Stimulated activated CD8-positive, alpha-beta memory T cell treated with anti-CD3 and anti-CD28 coated beads, Interleukin-2, amount 100 ng/mL, for 1 hour (primary cell): ENCODE measurements at places on chromosomes 3 and 15.

DNA sequence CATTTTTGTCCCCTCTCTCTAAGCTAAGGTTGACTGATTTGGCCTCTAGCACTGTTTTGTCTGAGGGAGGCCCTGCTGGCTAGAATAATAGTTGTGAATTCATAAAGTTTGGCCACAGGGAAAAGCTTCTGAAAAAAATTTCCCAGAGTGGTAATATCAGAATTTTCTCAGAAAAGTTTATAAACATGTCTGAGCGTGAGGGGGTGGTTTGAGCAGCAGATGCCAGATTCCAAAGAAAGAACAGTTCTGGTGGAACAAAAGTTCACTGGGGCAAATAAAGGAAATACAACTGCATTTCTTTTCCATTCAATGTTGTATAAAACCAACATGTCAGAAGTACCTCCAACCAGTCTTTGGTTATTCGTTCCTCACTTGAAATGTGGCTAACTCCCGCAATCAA is 61.2 kb downstream of the CLDN1 start:
- no peak for DNase-seq

- no peak for DNase-seq
Observed at GRCh38 chr3:157718800-157719199, 215.6 kb upstream of the VEPH1 start.

DNA sequence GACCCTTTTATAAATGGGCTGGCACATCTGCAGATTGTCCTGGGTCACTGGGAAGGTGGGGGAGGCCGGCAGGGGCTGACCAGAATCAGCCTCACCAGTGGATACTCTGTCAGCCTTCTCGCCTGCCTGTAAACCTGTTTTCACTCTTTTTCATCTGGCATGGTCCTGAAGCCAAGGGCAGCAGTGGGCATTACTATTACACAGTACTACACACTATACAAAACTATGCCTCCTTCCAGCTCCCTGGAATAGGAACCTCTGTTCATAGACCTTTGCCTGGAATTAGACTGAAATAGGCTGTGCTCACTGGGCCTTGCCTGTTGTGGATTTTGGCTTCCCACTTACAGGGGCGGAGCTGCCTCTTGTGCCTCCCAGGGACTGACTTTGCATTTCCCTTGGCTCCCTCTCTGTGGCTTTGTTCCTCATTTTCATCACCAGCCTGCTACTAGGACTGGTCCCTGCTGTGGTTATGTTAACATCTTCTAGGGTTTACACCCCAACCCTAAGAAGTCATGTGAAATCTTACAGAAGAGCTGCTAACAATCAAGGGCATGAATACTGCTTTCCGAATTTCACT is 120.7 kb downstream of the FNDC3B start:
- no peak for DNase-seq

- DNase-seq: no peak
Observed at GRCh38 chr3:74436184-74436583, 178.3 kb downstream of the CNTN3 start.

DNA sequence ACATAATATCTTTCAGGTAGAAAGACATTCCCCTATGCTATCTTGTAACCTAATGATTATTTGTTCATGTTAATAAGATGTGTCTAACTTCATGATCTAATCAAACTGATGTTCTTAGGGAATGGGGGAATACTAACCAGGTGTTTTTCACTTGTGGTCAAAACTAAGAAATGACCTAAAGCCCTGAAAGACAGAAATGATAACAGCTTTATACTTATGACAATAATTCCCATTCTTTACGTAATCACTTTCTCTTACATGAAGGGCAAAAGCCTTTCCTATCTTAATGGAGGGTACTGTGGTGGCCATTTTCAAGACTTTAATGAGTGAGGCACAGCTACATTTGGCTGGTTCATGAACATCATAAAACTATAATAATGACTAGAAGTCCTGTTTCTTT is 33.9 kb upstream of the MEIS2 start:
- DNase-seq: no peak

DNA sequence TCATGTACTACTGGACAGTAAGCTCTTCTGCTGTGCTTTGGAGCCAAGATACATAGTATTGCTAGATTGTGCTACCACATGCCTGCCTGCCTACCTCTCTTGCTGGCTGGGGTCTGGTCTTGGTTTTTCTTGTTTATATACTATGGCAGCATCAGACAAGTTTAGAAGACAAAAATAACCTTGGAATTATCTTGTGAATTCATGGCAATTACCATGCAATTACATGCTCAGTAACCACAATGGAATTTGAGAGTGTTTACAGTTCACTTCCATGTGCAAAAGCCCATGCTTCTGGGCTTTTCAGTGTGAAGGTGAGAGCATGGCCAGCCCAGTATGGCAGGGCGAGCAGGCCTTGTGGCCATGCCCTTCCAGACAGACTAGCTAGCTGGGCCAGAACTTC is 48.0 kb upstream of the C15orf61 start:
- DNase-seq: no peak

- no peak for DNase-seq
Observed at GRCh38 chr15:84761607-84762131, 13.3 kb downstream of the ZNF592 start.

DNA sequence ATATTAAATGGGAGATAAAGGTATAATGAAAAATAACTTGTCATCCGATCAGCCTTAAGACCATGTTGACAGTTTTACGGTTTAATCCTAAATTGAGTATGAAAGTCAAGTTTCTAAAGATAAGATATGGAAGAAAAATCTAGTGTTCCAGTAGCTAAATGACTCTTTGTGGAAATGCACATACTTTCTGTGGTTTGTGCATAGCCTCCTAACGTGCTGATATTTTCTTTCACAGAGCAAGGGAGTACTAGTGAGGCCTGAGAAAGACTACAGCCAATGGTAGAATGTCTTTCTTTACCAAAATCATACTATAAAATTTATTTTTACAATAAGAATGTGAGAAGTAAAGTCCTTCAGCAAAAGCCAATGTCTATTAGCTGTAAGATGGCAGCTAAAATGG is 430.6 kb upstream of the RGMA start:
- DNase-seq: no peak

DNA sequence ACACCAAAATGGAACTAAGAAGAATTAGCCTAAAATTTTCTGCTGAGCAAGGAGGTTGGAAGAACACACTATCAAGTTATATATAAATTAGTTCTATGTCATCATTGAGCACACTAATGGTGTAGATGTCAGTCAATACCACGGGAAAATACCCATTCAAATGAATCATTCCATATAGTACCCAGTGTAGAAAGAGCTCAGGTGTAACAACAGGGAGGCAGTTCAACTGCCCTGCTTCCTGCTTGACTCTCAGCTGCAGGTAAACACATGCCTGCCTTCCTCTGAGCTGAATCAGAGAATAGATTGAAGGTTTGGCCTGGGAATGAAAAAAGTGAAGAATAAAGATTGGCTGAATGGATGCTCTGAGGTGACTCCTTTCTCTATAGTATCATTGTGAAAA is 1088.0 kb downstream of the AGBL1 start:
- no peak for DNase-seq
